ENCODE measurements at places on chromosomes 16 and 17.

DNA sequence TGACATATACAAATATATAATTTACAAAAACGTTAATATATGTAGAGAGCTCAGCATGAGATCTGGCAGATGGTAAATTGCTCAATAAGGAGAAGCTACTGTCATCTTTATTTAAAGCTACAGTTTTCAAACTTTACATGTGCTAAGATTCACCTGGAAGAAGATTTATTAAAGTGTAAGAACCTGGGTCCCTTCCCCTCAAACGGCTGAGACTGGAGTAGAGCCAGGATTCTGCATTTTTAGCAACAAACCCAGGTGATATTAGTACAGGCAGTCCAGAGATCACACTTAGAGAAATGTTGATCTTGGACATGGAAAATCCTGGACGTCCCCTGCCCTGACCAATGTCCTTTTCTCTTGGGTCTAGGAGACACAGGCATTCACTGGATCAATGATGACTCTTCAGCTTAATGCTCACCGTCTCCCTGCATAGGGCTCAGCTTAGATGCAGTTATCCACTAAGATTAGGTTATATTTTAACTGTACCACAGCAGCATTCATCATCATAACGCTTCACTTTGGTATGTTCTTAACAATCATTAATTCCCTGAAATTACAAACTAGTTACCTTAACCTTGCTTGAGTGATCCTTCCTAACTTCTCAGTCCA, 20.4 kb downstream of the CDR2 start:
- no peak overlapping the region for H3K4me3 ChIP-seq
- no peaks in the 10 kb centered on the region for H3K27me3 ChIP-seq
- DNase-seq, result no peak
- H3K27ac ChIP-seq, result peak overlapping the region; percentile 75

GRCh38 chr17:64326420-64327054, 63.5 kb upstream of the TEX2 start:
- peaks cover 5% of the 10 kb centered on the region for H3K4me1 ChIP-seq
- H3K4me3 ChIP-seq, result no peak overlapping the region
- H3K36me3 ChIP-seq, result peaks cover 47% of the 10 kb centered on the region
- H3K27ac ChIP-seq, result peak overlapping the region; percentile 73
- DNase-seq, result no peak
- no peaks in the 10 kb centered on the region for H3K27me3 ChIP-seq

- no peak overlapping the region for H3K27ac ChIP-seq
- H3K4me1 ChIP-seq, result no peaks in the 10 kb centered on the region
- DNase-seq, result no peak
- H3K4me3 ChIP-seq, result no peak overlapping the region
Measured at GRCh38 chr16:69005641-69006355, 99.7 kb upstream of the HAS3 start.

GRCh38 chr17:80449194-80449929, 27.0 kb downstream of the NPTX1 start:
- no peak overlapping the region for H3K4me3 ChIP-seq
- H3K27ac ChIP-seq, result no peak overlapping the region
- peaks cover 15% of the 10 kb centered on the region for H3K4me1 ChIP-seq
- no peak for DNase-seq

DNA sequence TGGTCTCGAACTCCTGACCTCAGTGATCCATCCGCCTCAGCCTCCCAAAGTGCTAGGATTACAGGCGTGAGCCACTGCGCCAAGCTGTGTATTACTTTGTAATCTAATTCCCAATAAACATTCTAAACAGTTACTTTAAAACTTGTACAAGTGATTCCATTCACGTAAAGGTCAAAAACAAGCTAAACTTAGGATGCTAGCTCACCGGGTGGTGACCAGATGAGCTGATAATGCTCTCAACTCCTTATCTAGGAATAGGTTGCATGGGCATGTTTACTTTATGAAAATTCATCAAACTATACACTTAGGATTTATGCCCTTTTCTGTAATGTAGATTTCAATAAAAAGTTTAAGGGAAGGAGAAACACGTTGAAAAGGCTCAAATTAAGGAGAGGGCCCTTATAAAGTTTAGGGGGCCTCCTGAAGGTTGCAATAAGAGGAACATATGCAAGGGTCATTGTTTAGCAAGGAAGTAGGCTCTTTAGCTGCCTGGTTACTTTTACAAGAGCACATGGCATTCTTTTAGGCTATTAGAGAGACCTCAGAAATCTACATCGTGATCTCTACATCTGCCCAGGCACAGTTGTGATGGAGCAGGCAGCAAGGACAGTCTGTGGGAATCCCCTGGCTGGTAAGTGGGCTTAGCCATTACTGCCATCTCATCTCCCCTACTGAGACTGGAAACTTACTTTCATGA, 13.3 kb downstream of the CDR2 start:
- DNase-seq, result no peak
- H3K4me1 ChIP-seq, result peaks cover 66% of the 10 kb centered on the region
- peak overlapping the region; percentile 49 for H3K27ac ChIP-seq
- no peaks in the 10 kb centered on the region for H3K27me3 ChIP-seq

GRCh38 chr17:48655913-48656312, 29.8 kb upstream of the HOXB9 start:
- H3K27ac ChIP-seq, result no peak overlapping the region
- H3K27me3 ChIP-seq, result peaks cover 26% of the 10 kb centered on the region
- no peak overlapping the region for H3K4me3 ChIP-seq
- no peak for DNase-seq
- H3K36me3 ChIP-seq, result no peaks in the 10 kb centered on the region

DNA sequence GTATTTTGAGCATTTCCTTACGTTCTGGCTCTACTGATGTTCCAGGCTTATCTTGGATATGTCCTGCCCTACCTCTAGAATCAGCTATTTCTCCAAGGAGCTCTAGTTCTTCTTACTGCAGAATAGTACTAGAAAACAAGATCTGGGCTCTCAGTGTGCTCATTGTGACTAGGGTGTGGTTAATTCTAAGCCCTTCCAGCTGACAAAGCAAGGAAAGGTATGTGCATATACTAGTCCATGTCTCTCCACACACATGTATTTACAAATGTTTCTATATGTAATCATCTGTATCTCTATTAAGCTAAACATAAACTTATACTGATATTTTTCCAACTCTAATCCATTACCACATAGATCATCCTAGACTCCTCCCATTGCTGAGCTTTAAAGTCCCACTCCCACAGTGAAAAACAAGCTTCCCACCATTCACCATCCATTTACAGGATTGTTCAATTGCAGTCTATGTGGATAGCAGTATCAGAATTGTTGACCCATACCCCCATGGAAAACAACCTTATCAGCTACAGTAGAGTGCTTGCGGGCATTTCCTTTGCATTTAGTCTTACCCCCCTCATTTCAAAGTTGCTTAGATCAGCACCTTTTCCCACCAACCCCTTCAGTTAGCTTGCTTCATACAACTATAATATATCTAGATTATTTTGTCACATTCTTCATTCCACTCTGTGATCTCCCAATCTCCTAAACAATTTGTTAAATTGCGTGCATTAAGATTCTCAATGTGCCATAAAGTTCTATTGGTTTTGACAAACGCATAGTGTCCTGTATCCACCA, 194.5 kb downstream of the SOX9 start:
- DNase-seq, result no peak
- no peaks in the 10 kb centered on the region for H3K36me3 ChIP-seq
- H3K4me1 ChIP-seq, result no peaks in the 10 kb centered on the region
- no peak overlapping the region for H3K4me3 ChIP-seq
- H3K27me3 ChIP-seq, result no peaks in the 10 kb centered on the region

GRCh38 chr16:46731691-46732555, 16.2 kb downstream of the MYLK3 start:
- H3K27ac ChIP-seq, result no peak overlapping the region
- DNase-seq, result no peak
- no peak overlapping the region for H3K4me3 ChIP-seq
- no peaks in the 10 kb centered on the region for H3K36me3 ChIP-seq

GRCh38 chr17:1605681-1606351, 22.8 kb downstream of the SLC43A2 start:
- DNase-seq, result no peak
- H3K27ac ChIP-seq, result no peak overlapping the region
- no peaks in the 10 kb centered on the region for H3K36me3 ChIP-seq

DNA sequence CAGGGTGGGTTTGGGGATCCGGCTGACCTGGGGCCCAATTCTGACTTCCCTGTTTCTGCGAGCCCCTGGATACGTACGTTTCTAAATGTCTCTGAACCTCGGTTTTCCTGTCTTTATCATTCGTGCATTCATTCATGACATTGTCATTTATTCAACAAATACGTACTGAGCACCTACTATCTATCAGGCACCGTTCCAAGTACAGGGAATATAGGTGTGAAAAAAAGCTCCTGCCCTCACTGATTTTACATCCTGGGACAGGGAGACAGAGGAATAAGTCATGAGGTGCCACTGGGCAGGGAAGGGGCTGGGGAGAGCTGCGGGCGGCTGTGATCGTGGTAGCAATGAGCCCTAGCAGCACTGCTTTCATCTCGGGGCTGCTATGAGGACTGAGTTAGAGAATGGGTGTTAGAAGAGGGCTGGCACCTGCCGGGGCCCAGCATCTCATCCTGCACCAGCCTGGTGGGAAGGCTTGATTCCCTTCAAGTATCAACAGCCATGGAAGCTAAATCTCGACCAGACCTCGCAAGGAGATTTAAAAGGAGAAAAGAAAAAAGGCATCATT, 88.3 kb upstream of the DNAH17 start:
- H3K27ac ChIP-seq, result peak overlapping the region; percentile 76
- peaks cover 15% of the 10 kb centered on the region for H3K36me3 ChIP-seq
- DNase-seq, result no peak

GRCh38 chr17:12619459-12620199, 46.1 kb upstream of the MYOCD start:
- H3K27ac ChIP-seq, result no peak overlapping the region
- DNase-seq, result no peak
- H3K4me1 ChIP-seq, result no peaks in the 10 kb centered on the region
- H3K4me3 ChIP-seq, result no peak overlapping the region
- no peaks in the 10 kb centered on the region for H3K36me3 ChIP-seq

GRCh38 chr16:16960785-16961184, 510.0 kb downstream of the XYLT1 start:
- no peaks in the 10 kb centered on the region for H3K36me3 ChIP-seq
- no peak for DNase-seq
- H3K27ac ChIP-seq, result no peak overlapping the region
- no peaks in the 10 kb centered on the region for H3K4me1 ChIP-seq

GRCh38 chr17:61396586-61397085, 3.0 kb upstream of the TBX2 start:
- no peak overlapping the region for H3K4me3 ChIP-seq
- no peak overlapping the region for H3K27ac ChIP-seq
- DNase-seq, result no peak
- H3K4me1 ChIP-seq, result peaks cover 8% of the 10 kb centered on the region
- H3K27me3 ChIP-seq, result peaks cover 49% of the 10 kb centered on the region
- H3K36me3 ChIP-seq, result peaks cover 2% of the 10 kb centered on the region

GRCh38 chr17:27536781-27537180, 80.5 kb downstream of the KSR1 start:
- H3K4me1 ChIP-seq, result peaks cover 71% of the 10 kb centered on the region
- H3K27ac ChIP-seq, result peak overlapping the region; percentile 39
- peak; percentile 48 for DNase-seq
- H3K36me3 ChIP-seq, result peaks cover 3% of the 10 kb centered on the region

DNA sequence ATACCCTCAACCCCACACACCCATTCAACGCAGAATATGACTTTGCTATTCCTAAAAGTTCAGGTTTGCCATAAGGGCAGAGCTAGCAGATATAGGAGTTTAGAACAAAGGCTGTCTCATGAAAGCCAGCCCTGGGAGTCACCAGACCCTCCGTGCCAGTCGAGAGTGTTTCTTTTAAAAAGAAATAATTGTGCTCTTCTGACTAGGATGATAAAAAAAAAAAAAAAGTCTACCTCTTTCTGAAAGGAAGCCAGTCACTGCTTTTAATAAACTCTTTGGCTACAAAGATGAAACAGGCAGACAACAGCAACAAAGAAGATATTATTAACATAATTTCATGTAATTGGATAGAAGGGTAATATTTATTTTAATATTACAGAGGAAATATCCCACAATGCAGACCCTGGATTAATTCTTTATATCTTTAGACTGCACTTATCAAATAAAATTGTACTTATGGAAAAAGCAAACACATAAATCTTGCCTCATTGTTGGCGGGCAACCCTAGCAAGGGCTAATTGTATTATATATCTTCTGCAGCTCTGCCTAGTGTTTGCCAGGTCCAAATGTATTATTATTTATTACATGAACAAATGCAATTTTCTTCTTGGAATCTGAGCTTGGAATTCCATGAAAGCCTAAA, 277.5 kb upstream of the DYNLRB2 start:
- H3K36me3 ChIP-seq, result no peaks in the 10 kb centered on the region
- no peaks in the 10 kb centered on the region for H3K4me1 ChIP-seq
- H3K27ac ChIP-seq, result no peak overlapping the region
- DNase-seq, result no peak
- H3K27me3 ChIP-seq, result no peaks in the 10 kb centered on the region

DNA sequence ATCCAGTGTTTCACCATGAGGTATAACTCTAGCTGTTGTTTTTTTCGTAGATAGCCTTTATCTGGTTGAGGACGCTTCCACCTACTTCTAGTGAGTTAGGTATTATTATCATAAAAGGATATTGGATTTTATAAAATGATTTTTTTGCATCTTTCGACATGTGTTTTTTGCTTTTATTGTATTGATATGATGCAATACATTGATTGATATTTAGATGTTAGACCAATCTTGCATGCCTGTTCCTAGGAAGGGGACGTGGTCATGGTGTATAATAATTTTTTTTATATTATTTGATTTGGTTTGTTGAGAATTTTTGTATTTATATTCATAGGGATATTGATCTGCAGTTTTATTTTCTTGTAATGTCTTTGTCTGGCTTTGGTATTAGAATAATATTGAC, 193.3 kb downstream of the HS3ST3B1 start:
- no peak for DNase-seq
- H3K36me3 ChIP-seq, result no peaks in the 10 kb centered on the region
- no peaks in the 10 kb centered on the region for H3K4me1 ChIP-seq
- no peak overlapping the region for H3K4me3 ChIP-seq

- H3K27me3 ChIP-seq, result no peaks in the 10 kb centered on the region
- no peak for DNase-seq
- peaks cover 29% of the 10 kb centered on the region for H3K36me3 ChIP-seq
- no peak overlapping the region for H3K4me3 ChIP-seq
- H3K4me1 ChIP-seq, result peaks cover 13% of the 10 kb centered on the region
- H3K27ac ChIP-seq, result peak overlapping the region; percentile 64
Measured at GRCh38 chr17:80802626-80803450, 188.8 kb upstream of the CHMP6 start.
